Activated naive CD4-positive, alpha-beta T cell treated with anti-CD3 and anti-CD28 coated beads for 36 hours (primary cell): ENCODE measurements at places on chromosomes 13 and 19.

DNA sequence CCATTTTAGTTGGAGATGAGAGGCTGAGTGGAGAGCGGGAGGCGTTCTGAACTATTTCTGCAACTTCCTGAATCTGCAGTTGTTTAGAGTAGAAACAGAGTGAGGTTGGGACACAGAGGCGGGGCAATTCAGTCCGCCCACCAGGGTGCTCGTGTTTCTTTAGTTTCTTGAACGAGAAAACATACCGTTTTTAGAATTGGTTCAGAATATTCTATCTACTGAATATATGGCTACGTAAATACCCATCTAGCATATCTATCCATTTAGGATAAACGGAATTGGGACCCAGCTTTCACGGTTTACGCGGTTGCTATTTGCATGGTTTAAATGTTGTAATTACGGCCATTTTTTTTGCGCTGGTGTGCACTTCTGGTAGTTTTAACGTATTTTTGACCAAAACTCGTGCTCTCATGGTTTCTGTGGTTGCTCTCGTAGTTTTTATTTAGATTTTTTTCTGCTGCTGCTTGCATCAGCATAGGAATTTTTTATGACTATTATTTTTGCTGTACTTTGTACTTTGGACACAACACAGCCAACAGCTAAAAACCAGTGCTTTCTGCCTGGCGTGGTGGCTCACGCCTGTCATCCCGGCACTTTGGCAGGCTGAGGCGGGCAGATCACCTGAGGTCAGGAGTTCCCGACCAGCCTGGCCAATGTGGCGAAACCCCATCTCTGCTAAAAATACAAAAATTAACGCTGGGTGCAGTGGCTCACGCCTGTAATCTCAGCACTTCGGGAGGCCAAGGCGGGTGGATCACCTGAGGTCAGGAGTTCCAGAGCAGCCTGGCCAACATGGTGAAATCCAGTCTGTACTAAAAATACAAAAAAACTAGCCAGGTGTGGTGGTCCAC lies 32.7 kb downstream of the TIMM13 start:
- peak; percentile 48 for DNase-seq

DNA sequence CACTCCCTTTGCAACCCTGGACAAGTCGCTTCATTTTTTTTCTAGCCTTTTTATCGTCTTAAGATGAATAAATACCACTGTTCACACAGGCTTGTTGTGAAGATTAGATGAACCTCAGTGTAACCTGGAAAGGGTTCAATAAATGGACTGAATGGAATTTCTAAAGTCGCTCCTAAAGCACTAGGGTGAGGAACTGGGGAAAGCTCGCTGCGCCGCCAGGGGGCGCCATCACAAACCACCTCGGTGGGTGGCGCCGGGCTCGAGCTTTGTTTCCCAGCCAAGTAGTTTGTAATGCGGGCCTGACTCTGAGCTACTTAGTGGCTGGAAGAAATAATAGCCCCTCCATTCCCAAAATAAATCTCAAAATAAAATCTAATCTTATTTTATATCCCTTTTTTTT lies 2.2 kb upstream of the CEACAM6 start:
- peak; percentile 79 for DNase-seq

- DNase-seq, result no peak
These were observed 488.1 kb downstream of the COG6 start for GRCh38 chr13:40143559-40143958.

- no peak for DNase-seq
These were observed 74.2 kb downstream of the CDK8 start for GRCh38 chr13:26327940-26328725.

DNA sequence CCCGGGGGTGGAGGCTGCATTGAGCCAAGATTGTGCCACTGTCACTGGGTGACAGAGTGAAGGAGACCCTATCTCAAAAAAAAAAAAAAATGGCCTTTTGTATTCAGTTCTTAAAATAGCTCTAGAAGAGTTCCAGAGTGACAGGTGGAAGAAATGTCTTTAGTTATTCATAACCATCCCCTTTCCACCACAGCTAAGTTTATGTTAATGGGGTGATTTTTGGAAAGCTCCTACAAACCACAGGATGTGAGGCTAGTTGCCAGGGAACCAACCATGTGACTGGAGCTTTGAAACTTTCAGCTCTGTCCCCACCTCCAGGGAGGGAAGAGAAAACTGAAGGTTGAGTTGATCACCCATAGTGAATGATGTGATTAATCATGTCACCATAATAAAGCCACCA lies 6.9 kb downstream of the ZNF490 start:
- DNase-seq, result peak; percentile 88

- DNase-seq, result no peak
These were observed 13.5 kb upstream of the COG3 start for GRCh38 chr13:45451282-45451681.

DNA sequence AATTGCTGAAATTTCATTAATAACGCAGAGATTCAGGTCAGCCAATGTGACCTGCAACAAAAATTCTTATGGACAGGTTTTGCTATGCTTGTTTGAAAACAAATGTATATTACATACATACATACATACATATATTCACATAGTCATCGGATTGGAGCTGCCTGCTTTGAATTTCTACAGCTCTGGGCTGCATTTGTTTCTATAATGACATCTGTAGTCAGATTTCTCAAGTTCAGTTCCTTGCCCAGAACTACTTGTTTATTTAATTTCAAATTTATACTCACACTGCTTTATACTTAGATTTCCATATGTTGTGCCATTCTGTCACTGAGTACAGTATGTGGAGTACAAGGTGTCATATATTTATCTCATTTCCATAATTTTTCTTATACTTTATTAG lies 2775.0 kb downstream of the PCDH9 start:
- DNase-seq, result no peak

DNA sequence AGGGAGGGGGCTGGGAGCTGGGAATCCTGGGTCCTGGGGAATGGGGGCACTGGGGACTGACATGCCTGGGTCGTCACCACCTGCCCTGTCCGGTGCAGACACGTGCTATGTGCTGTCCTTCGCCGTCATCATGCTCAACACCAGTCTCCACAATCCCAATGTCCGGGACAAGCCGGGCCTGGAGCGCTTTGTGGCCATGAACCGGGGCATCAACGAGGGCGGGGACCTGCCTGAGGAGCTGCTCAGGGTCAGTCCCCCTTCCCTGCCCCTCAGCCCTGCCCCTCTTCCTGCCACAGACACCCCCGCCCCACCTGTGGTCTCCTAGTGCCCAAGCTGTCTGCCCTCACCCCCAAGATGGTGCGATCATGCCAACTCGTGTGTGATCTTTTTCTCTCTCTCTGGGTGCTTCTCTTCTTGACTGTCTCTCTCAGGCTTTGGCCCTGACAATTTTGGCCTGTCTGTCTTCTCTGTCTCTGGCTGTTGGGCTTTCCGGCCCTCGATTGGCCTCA lies 5.0 kb downstream of the CYTH2 start:
- no peak for DNase-seq

- DNase-seq, result no peak
These were observed 83.2 kb upstream of the MCF2L start for GRCh38 chr13:112885782-112886268.

DNA sequence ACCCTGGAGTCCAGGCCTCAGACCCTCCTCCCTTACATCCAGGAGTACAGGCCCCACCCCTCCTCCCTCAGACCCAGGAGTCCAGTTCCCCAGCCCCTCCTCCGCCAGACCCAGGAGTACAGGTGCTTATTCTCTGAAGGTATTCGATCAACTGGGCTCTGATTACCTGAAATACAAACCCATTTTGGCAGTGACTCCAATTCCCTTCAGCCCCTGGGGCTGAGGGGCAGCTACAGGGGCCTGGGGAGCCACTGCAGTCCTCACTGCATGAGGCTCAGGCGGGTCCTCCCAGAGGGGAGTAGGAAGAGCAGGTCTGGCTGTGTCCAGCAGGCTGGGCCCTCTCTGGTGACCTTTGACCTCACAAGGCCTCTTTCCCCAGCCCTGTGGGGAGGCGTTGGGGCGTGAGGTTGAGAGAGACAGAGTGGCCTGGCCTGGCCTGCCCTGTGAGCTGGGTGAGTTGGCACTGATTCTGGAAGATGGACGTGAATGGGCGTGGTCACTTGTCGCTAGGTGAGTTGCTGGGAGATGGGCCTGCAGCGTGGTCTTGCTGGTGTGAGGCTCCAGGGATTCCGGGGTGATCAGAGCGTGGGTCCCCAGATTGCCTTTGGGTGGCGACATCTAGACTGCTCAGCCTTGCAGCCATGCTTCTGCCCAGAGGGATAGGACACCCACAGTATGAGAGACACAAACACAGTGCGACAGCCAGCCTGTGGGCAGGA lies 3.1 kb downstream of the BCAT2 start:
- DNase-seq, result no peak

- DNase-seq, result no peak
These were observed 79.1 kb downstream of the FAM216B start for GRCh38 chr13:42860485-42860884.
